NCI-H187 treated with DMSO at 0.1 percent for 48 hours (cell line): ENCODE measurements at places on chromosomes 4 and X.
A peak's percentile ranks its signal among the peaks of the same experiment; 100 is the strongest.

DNA sequence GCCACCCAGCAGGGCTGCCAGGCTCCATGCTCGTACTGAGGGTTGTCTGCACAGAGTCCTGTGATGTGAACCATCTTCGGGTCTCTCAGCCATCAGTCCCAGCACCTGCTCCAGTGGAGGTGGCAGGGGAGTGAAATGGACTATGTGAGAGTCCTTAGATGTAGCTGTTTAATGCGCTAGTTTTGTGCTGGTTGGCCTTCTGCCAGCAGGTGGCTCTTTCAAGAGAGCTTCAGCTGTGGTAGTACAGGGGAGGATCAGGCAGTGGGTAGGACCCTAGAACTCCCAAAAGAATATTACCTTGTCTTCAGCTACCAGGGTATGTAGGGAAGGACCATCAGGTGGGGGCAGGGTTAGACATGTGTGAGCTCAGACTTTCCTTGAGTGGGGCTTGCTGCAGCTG, 1066.0 kb downstream of the GLUD2 start:
- no peak for DNase-seq

GRCh38 chr4:61385256-61385655, 185.1 kb downstream of the ADGRL3 start:
- no peak for DNase-seq

DNA sequence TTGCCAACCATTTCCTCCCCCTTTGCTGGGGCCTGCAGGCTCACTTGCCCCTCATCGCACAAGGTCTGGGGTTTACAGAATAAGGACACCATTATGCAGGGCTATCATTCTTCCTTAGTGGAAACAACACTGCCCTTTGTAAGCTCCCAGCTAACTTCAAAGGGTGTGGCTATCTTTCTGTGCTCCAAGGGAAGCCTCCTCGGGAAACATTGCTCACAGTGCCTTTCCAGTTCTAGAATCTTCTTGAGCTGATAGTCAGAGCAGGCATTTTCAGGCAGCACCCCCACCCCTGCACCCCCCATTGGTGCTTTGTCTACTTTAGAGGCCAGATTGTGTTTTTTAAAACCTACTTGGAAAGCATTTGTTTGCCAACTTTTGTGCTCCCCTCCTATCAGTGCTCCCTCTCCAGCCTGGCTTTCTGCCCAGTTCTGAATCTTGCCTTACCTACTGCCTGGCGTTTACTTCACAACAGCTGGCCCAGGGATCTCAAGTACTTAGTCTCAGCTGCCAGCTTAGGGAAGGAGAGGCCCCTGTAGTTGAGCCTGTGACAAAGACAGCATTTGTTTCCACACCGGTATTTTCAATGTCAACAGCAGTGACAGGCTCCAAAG, 53.5 kb downstream of the PLAC1 start:
- no peak for DNase-seq

DNA sequence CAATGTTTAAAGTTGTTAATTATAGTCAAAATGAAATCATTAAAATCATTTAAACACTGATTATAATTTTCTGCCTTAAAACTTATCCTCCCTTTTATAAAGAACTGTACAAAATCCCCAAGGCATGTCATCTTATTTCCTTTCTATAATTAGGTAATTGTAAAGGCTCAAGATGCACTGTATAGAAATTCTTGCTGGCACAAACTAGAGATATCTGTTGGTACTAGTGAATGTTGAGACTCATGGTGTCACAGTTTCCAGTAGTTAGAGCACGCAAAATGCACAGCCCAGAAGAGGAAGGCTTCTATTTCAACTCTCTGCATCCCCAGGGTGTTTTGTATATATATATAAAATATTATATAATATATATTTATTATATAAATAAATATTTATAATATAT, 22.7 kb upstream of the PLA2G12A start:
- no peak for DNase-seq

DNA sequence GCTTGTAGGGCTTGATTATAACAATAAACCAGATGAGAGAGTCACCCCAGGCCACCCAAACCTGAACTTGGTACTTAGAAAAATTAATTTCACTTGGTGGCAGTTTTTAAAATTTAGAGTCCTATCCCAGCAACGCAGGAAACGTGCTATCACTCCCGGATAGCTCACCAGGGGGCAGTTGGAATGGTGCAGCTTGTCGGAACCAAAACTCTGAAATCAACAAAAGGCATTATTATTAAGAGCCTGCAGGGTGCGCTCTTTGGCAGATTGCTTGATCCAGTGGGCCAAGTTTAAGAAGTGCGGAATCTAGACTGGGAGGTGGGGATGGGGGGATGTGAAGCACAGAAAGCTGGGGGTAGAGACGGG, 2.4 kb downstream of the FRAS1 start:
- peak; percentile 66 for DNase-seq

GRCh38 chr4:88730811-88731210, 33.2 kb upstream of the NAP1L5 start:
- no peak for DNase-seq

DNA sequence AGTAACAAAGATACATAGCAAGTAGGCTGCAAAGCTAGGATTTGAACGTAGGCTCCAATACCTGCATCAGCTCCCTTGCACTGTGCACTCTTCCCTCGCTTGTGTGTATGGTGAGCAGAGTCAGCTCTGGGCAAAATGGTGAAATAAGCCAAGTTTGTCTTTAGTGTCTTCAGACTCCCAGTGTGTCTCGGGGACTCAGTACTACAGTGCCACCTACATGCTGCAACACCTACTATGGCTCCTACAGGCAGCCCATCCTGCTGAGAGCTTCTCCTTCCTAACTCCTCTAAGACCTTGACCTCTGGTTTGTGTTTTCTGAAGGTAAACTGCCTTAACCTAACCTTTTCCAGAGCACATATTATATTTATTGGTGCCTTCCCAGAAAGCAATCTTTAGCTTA, 42.5 kb downstream of the RTL9 start:
- no peak for DNase-seq

GRCh38 chr4:174211622-174212044, 71.8 kb downstream of the FBXO8 start:
- DNase-seq: no peak

- DNase-seq: no peak
These were observed 1779.0 kb downstream of the PCDH7 start for GRCh38 chr4:32499171-32499570.

- DNase-seq: no peak
These were observed 20.3 kb downstream of the SMS start for GRCh38 chrX:21960569-21961541.

DNA sequence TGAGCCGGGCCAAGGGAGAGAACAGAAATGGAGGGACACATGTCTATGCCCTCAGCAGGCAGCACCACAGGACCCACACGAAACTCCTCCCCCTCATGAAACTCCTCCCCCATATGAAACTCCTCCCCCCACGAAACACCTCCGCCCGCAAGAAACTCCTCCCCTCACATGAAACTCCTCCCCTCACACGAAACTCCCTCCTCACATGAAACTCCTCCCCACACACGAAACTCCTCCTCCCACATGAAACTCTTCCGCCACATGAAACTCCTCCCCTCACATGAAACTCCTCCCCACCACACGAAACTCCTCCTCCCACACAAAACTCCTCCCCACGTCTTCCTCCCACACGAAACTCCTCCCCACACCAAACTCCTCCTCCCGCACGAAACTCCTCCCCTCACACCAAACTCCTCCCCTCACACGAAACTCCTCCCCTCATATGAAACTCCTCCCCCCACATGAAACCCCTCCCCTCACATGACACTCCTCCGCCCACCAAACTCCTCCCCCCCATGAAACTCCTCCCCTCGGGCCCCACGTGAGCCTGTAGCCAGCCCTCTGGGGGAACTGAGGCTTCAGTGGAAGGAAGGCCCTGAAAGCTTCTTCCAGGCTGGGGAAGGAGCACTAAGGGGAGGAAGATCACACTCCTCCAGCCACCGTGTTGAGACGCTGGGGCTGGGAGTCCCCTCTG, 15.2 kb downstream of the ADRA2C start:
- DNase-seq: no peak

GRCh38 chr4:131450572-131451209, 1698.4 kb upstream of the PCDH10 start:
- DNase-seq: no peak

DNA sequence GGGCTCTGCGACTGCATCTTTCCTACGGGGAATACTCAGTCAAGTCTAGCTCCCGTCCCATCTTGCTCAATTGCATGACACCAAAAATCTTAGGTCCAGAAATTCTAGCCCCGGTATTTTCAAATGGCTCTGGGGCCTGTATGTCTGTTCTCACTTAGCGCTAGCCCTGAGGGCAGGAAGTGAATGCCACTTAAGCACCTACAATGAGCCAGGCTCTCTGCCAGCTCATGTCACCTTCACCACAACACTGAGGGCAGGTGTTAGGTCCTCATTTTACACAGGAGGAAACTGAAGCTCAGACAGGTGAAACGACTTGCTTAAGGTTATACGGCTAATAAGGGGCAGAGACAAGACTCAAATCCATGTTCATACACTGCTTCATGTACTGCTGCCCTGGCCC, 282.8 kb downstream of the PPP1R2C start:
- no peak for DNase-seq

DNA sequence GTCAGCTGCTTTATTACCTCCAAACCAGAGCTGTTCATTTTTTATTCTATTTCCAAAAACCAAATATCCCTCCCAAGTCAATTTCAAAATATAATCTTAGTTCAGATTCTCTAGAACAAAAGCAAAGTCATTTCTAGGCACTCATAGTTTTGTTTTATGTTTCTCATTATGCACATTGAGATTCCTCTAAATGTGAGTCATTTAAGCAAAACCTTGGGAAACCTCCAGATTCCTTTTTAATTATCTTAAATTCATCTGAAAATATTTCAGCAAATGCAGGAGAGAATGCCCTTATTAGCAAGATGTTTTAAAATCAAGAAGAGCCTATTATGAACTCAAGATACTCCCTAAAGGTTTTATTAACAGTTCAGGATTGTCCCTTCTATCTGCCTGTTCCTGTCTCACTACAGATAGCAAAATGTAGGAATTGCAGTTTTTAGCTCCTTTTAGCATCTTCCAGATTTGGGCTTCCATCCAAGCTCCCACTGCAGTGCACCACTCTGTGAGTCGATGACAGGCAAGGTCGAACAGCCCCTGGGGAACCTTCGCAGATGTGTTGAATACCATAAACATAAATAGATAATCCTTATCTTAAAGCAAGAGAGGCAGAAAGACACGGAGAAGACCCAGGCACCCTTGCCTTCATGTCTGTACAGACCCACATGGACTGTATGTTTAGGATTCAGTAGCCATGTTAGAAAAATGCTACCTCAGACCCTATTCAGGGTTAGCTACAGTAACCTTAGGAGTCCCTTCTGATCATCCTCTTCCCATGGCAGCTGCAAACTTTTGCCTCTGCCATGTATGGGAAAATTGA, 11.3 kb upstream of the SLC9A7 start:
- no peak for DNase-seq

- DNase-seq: no peak
These were observed 231.4 kb downstream of the PPP3CA start for GRCh38 chr4:101115887-101116286.

DNA sequence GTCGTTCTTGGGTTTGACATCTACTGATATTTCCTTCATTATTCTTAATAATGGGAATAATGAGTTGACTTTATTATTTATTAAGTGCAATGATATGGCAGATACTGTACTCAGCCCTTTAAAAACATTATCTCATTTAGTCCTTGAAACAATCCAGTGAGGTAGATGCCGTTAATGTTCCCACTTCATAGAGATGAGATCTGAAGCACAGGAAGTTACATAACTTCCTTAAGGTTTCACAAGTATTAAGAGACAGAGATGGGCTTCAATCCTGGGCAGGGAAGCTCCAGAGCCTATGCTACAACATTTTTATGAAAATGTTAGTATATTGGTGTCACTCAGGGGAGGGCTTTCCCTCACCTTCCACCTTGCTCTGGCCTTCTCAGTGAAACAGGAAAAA, 9.7 kb upstream of the KLHL13 start:
- no peak for DNase-seq

GRCh38 chr4:132955146-132955545, 193.9 kb upstream of the PCDH10 start:
- DNase-seq: no peak

- DNase-seq: no peak
These were observed 317.2 kb downstream of the DHX15 start for GRCh38 chr4:24266951-24267722.

DNA sequence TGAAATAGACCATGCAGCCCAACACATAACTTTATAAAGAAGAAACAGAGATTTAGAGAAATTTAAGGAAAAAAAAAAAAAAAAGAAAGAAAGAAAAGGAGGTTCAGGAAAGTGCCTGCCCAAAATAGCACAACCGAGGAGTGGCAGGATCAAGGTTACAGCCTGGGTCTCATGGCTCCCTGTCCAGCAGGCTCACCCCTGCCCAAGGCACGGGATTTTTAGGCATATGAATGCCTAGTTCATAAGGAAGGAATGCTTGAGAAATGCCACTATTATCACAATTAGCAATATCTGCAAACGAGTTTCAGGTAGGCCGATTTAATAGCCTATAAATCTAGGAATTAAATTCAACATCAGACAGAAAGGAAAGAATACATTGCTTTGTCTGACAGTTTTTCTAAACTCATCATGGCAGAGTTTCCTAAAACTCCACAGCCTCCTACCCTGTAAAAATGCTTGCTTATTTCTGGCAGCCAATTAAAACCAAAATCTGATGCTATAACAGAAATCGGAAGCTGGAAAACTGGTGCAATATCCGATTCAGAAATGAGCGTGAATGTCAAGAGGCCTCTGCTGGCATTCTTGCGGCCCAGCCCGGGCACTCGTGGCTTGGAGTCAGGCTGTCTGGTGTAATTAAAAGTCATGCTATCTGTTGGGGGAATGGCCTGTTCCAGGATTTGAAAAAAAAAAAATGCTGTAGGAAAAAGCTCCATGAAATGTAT, 63.5 kb downstream of the GEMIN8 start:
- no peak for DNase-seq

DNA sequence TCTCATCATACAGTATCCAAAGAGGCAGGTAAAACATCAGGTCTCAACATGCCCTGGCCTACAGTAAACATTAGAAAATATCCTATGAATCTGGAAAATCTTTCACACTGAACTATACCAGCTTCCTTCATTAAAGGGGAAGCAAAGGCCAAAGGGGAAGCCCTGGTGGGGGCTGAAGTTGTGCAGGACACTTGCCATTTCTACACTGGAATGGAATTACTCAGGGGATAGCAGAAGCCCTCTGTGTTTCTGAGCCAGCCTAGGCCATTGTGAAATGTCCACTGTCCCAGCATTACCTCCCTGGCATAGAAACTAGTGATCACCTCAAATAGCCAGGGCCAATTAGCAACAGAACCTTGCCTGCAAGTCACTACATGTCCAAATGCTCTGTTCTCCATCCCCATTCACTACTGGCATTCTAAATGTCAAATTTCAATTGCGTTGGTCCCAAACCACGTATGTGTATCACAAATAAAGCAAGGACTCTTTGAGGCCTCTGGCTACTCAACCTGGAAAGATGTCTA, 429.9 kb downstream of the AFF2 start:
- DNase-seq: no peak

DNA sequence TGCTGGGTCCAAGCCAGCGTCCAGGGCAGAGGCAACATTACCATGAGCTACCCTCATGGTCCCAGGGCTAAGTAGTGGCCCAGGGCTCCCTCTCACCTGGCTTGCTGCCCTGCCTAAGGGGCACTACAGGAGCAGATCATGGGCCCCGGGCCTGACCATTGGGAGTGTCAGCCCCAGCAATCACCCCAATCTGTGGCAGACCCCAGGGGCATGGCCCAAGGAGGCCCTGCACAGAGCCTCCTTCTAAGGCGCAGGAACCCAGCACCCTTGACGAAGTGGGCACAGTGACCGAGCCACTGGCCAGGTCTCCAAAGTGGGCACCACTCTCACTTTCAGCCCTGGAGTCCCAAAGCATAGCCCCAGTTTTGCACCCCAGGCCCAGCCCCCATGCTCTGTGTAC, 667.1 kb downstream of the SH3BGRL start:
- DNase-seq: no peak

- no peak for DNase-seq
These were observed 12.1 kb upstream of the CC2D2A start for GRCh38 chr4:15457406-15458201.
